ENCODE measurements at places on chromosomes 4 and X.

GRCh38 chr4:106301393-106302061 lies 14.5 kb downstream of the TBCK start:
- DNase-seq: no peak

DNA sequence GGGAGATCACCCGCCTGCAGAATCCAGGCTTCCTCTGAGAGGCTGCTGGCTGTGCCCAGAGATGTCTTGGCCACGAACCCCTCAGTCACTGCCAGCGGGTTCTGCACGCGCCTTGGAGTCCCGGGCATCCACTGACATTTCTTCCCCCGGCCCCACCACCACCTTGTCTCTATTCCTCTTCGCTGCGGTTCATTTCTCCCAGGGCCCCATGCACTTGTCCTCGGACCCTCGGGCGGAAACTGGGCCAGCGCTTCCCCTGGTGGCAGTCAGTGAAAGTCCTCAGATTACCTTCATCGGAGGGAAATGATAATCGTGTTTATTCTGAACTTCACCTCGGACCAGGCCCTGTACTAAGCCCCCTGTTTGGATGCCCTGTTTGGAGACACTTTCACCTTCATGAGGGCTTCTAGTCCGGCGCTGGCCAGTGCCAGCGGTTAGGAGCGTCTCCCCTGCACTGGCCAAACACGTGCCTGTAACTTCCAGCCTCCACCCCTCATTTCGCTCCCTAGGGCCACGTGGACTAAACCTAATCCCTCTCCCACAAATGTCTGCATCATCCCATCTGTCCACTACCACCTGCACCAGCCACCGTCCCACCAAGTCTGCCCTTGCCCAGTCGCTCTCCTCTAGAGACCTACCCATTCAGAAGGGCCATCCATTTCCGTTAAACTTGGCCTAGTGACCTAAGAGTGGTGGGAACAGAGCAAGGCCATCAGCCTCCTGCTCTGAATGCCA lies 82.0 kb downstream of the DCTD start:
- DNase-seq: no peak

GRCh38 chrX:50613846-50614245 lies 143.2 kb upstream of the DGKK start:
- DNase-seq: no peak

DNA sequence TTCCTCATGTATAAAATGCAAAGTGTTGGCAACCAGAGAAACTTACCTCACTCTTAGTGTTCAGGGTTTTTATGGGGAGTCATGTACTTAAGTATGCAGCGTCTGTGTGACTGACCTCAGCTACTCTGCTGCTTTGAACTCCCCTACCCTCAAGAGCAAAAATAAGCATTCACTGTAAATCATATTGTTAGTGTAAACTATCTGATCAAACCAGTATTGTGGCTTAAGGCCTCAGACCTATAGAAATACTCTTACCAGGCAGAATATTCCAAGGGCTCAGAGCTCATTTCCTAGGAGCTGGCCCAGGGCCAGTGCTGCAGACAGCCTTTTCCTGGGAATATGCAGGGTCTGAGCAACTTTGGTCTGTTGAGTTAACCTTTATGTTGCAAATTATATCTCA lies 453.1 kb downstream of the CCSER1 start:
- DNase-seq: no peak

- DNase-seq: no peak
These were observed 264.1 kb downstream of the CBLL2 start for GRCh38 chrX:22536746-22537304.

- DNase-seq: no peak
These were observed 132.0 kb downstream of the AFF2 start for GRCh38 chrX:148632444-148632843.

DNA sequence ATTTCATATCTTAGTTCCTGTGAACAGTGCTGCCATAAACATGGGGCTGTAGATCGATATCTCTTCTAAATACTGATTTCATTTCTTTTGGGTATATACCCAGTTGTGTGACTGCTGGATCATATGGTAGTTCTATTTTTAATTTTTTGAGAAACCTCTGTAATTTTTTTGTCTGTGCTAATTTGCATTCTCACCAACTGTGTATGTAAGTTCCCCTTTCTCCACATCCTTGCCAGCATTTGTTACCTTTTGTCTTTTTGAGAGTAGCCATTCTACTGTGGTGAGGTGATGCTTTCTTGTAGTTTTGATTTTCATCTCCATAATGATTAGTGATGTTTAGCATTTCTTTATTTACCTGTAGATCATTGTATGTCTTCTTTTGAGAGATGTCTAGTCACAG lies 2086.5 kb upstream of the TENM3 start:
- no peak for DNase-seq

DNA sequence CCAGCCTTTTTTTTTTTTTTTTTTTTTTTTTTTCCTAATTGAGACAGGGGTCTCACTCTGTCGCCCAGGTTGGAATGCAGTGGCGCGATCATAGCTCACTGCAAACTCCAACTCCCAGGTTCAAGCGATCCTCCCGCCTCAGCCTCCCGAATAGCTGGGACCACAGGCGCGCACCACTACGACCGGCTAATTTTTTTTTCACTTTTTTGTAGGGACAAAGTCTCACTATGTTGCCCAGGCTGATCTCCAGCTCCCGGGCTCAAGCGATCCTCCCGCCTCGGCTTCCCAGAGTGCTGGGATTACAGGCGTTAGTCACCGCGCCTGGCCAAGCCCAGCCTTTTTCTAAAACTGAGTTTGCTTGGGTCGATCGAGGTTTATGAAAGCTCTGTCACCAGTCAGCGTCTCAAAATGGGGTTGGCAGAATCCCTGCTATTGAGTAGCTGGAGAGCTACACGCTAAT lies 1.3 kb upstream of the OTUD5 start:
- no peak for DNase-seq

DNA sequence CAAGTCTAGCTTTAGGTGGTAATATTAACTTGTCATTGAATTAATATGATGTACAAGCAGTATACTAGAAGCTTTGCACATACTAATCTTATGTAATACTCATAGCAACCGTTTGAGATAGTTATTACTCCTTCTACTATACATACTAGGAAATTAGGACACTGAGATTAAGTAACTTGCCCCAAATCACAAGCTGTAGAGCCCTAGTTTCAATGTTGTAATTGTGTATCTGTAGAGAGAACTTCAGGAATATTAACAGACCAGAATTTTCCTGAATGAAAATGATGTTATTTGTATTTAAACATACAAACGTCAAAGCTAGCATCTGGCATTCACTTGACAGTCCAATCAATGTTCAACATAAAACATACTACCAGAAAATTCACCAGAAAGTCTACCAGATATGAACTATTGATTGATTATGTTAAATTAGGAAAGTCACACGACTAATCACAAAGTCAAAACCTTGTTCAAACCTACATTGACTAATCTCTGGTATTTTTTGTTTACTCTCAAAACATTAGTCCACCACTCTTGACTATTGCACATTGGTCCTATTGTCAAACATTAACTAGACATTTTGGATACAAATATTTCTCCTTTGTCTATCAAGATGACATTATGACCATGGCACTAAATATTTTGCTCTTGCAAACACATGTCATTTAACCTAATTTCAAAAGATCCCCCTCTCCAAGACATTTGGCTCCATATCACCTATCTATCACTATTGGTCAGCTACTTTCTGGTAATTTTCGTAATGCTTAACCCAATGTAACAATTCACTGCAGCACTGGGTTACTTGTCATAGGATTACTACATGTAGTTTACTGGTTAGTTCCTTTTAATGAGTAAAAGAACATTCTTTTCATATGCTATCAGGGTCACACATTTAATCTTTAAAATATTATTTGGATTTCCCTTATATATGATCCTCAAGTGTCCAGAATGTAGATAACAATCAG lies 100.7 kb downstream of the GPC3 start:
- no peak for DNase-seq

DNA sequence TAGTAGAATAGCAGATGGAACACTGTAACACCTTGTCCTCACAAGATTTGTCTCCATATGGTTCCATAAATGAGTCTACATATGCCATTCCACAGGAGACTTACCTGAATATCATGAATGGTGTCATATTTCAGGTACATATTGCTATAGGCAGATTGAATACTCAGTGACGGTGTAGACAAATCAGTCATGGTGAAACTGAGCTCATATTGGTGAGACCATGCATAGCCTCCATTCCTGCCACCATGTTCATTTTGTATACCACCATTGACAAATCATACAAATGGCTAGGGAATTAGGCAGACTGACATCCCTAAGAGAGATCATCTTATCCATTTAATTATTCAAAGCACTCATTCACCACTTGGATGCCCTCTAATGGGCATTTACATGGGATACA lies 38.0 kb upstream of the SPP1 start:
- DNase-seq: no peak

DNA sequence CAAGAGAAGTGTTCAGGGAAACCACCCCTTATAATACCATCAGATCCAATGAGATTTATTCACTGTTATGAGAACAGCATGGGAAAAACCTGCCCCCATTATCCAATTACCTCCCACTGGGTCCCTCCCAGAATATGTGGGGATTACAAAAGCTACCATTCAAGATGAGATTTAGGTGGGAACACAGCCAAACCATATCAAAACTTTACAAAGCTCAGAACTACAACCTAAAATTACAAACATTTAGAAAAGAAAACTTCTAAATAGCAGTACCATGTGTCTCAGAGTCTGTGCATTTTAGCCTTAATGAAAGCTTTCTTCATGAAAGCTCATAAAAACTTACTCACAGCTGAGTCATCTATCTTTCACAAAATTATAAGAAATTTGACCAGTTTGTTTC lies 1442.8 kb upstream of the PCDH7 start:
- DNase-seq: no peak

DNA sequence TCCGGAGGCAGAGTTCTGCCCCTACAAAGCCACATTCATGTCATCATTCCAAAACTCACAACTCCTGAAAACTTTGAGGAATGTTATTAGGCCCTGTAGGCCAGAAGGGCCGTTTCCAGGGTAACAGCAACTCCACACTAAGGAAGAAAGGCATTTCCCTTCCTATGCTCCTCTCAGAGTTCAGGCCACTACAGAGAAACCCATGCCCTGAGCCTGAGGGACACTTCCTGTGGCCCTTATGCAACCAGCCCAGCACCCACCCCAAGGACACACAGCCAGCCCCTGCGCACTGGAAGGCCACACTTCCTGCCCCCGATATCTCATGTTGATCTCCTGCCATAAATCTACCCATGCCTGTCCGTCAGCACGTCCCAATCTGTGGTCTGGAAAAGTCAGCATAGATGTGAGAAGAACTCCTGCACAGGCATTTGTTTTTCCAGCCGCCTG lies 289.3 kb downstream of the BCOR start:
- DNase-seq: no peak

DNA sequence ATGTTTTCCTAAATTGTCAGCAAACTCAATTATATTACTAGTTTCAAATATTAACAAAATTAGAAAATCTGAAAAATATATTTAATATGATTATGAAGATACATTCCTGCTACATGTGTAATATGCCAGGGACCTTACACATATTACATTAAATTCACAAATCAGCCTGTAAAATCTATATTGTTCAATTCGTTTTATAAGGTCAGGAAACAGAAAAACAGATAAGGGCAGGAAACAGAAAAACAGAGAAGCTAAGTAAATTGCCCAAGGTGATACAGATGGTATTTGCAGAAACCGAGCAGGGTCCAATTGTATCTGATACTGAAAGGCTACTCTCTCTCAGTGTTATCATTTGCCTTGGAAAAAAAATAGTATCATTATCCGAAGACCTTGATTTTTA lies 739.0 kb downstream of the DMD start:
- DNase-seq: no peak

DNA sequence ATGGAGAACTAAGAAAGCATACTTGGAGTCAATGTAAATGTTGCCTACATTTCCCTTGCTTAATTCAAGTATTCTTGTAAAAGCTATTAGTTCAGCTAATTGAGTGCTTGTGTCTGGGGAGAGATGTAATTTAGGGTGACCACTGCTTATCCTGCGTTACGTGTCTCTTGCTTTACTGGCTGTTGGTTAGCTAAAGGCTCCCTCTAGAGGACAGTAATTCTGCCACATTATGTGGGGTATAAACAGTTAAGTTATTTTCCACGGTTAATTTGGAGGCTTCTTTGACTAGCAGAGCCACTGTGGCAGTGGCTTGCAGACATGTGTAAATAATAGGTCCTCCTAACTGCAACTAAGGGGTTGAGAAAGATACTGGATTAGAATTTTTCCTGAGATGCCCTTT lies 25.3 kb upstream of the NAF1 start:
- no peak for DNase-seq

DNA sequence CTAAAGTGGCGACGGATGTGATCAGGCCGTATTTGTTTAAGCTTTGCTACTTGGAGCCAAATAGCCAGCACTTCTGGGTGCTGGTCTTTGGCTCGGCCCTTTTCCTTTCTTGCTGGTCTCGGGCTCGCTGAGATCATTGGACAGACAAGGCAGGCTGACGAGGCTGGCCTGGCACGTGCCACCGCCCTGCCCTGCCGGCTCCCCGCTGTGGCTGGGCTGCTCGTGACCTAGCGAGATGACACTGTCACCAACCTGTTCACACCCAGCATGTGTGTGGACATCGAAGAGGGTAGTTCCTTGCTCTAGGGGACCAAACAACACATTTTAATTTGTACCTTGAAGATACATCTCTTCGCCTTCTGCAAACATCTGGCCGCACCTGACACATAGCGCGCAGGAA lies 98.0 kb downstream of the ABLIM2 start:
- no peak for DNase-seq

DNA sequence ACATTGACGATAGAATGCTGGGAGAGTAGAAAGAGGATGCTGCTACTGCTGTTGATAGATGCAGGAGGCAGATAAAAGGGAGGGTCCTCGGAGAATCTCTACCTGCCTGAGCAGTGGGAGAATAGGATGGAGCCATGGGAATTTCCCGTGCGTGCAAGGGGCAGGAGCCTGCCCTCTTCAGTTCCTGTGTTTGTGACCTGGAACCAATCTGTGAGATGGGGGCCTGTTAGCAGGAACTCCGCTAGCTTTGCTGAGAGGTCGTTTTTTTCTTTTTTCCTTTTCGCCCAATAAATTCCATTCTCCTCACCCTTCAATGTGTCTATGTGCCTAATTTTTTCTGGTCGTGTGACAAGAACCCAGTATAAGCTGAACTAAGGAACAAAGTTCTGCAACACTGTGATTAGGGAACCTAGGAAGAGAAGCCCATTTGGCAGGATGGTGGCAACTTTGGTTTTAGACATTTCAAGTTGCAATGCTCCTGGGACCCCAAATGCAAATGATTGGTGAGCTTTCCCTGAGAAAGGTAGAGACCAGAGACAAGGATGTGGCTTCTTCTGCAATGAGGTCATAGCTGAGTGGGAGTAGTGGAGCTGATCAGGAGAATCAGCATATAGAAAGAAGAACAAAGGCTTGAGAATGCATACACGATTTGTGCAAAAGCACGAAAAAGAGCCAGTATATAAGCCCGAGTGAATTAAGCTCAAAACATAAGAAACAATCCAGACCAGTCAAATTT lies 23.9 kb downstream of the SLC39A8 start:
- DNase-seq: no peak

GRCh38 chr4:185566425-185566824 lies 31.1 kb upstream of the PDLIM3 start:
- DNase-seq: peak; percentile 14

- DNase-seq: no peak
These were observed 71.5 kb upstream of the EDNRA start for GRCh38 chr4:147409350-147409749.

Data from stimulated activated CD4-positive, alpha-beta T cell treated with anti-CD3 and anti-CD28 coated beads, TNF-alpha, amount 100 ng/mL, for 48 hours (primary cell).